ENCODE measurements at places on chromosomes 1 and 21.

DNA sequence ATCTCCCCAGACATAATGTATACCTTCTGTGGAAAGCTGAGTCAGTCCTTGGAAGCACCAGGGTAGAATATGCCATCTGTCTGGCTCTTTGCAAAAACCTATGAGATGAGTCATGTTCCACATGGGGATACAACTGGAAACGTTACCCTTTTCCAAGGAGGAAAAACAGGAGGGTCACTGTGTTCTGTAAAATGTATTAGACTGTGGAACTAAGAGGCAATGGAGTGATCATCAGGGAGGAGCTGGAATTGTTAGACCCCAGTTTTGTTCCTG is 16.1 kb upstream of the PSMD4 start:
- no peak for DNase-seq

DNA sequence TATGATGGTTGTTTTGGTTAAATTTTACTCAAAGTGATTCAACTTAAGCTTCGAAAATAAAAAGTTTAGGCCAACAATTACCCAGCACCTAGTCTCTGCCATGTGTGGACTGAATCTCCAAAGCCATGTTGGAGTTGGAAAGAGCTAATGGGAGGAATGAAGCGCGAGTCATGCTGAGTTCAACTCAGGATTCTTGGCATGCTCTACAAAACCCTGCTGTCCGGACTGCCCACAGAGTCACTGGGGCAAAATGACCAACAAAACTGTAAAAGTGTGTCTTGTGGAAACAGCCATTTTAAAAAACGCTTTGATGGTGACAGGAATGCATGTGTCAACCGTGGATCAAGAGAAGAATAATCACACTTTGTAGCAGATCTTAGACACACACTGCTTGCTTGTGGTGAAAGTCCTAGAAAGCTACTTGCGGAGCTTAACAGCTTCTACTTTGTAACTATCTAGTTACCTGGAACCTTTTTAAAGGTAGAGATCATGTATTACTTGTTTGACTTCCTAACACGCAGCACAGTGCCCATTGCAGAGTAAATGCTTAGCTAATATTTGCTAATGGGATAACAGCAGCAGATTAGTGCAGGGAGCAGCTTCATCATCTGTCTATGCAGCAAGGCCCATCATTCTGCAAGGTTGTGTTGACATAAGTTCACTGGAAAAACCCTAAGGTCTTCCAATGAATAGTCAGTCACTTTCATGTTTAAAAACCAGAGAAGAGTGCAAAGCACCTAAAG is 7.0 kb upstream of the GBP6 start:
- DNase-seq, result no peak

GRCh38 chr1:221712776-221713431 is 29.0 kb downstream of the DUSP10 start:
- peak; percentile 87 for DNase-seq

DNA sequence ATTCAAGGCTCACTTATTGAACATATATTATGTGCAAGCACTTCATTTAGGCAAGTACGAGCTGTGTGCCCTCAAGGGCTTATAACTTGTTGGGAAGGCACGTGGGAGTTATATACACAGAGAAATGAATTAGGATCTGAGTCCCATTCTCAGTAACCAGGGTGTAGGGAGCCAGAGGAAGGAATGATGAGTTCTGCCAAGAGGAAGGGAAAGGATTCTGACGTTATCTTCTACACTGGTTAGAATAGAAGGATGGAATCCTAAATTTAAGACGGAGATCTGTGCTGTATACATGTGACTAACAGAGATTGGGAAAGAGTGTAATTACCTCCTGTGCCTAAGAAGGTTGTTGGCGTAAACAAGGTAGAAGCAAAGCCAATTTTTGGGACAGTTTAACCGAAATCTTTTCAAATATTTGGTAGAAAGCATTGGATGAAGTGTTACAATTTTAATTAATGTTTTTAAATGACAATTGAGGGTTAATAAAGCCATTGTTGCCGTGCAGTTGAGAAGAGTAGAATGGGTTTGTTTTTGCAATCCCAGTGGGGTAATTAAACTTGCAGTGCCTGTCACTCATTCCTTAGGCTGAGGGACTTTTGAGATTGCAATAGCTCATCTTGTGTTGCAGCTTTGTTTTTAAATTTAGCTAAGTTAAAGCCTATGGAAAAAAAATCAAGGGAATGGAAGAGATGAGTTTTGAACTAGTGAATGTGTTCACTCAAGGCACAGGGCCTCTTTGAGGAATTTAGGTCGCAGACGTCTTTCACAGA is 177.2 kb downstream of the NFIA start:
- DNase-seq, result no peak

DNA sequence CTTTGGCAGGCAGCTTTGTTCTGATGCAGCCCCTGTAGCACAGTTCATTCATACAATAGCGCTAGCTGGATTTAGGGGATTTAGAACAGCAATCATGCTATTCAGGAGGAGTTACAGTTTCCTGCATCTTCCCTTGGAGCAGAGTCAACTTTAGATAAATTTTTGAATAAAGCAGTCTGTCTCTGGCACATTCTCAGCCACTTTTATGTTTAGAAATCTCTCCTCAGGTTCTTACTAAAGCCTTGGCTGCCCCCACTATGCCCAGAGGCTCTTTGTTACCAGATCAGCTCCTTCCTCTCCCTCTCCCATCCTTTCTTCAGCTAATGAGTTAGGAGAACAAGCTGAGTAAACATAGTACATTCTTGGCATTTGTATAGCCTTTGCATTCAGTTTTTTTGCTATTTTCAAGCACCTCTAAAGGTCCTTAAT is 17.0 kb upstream of the PIGC start:
- DNase-seq, result no peak

DNA sequence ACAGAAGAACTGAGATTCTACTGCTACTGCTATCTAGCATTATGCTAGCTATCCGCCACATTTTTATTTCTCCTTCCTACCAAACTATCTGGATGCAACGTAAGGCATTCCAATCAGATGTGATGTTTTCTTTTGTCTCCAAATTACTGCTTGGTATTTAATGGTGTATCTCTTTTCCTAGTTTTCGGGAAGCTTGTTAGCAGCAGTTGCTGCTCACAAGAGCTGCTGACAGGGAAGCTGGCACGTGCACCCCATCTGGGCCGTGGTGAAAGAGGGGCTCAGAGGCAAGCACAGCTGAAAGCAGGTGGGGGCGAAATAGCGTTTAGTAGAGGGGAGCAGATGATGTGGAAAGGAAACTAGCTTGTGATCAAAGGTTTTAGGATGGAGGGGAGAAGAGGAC is 57.3 kb downstream of the JAK1 start:
- DNase-seq, result no peak

DNA sequence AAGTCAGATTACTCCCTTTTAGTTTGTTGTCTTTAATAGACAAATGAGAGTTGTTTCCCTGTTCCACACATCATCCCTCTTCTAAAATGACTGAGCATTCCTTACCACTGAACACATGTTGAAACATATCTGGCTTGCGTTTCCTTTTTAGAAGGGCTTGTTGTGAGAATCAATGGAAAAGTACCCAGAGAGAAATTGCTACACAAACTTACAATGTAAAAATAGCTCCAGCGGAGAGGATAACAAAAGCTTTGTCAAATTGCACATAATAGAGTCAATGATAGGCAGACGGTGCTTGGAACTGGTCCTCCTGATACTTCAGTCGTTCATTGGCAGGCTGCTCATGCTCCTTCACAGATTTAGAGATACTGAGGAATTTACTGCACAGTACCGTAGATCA is 123.9 kb downstream of the CYYR1 start:
- DNase-seq, result no peak

DNA sequence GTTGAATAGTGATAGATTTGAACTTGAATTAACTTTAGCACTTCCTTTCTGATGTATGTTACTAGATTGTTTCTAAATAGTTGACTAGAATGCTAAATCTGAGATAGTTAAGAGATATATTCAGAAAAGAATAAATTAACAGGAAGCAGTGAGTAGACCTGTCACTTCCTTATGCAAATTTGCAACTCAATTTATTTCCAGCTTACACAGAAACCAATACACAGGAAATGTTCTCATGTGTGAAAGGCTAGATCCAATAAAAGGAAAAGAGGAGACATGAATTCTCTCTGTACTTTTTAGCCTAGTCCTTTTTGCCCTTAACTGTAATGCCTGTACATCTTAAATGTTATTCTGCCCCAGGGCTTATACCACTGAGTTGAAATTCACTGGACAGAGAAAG is 522.3 kb downstream of the COL11A1 start:
- DNase-seq, result no peak

- no peak for DNase-seq
Measured at GRCh38 chr1:47870480-47870879, 126.7 kb downstream of the TRABD2B start.

GRCh38 chr1:5890346-5891106 is 101.7 kb downstream of the NPHP4 start:
- DNase-seq, result no peak

DNA sequence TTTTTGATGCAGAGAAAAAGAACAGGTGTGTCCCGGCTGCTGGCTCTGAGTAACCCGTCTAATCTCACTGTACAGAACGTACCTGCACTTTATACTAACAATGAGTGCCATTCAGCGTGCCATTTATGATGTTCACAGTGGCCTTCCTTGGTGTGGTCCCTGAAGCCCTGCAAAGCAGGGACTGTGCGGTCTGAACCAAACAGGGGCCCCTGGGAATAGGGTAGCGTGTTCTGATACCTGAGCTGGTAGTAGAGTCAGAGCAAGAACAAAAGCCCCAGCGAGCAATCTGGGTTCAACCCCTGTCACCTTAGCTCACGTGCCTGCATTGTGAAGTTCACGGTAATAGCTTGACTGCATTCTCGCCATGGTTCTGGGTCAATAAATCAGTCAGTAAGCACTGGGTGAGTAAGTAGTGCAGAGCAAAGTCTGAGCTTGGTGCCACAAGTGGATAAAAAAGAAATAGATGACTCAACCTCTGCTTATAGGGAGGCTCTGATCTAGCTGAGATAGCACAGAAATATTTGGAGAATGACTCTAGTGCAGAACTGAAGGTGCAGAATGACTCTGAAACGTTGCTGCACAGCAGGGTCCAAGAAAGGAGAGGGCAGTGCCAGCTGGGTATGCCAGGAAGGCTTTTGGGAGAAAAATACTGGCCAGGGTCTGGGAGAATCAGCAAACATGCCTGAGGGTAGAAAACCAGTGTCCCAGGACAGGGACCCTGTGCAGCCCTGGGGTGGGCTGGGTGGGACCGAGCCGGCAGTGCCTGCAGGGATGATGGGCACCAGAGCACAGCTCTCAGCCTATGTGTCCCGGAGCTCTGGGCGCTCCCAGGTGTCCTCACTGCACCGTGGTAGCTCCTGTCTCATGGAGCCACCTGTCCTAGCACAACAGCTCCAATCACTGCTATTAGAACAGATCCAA is 125.9 kb downstream of the RHOU start:
- DNase-seq, result no peak

- DNase-seq, result no peak
Measured at GRCh38 chr1:35500439-35500838, 56.8 kb downstream of the KIAA0319L start.

DNA sequence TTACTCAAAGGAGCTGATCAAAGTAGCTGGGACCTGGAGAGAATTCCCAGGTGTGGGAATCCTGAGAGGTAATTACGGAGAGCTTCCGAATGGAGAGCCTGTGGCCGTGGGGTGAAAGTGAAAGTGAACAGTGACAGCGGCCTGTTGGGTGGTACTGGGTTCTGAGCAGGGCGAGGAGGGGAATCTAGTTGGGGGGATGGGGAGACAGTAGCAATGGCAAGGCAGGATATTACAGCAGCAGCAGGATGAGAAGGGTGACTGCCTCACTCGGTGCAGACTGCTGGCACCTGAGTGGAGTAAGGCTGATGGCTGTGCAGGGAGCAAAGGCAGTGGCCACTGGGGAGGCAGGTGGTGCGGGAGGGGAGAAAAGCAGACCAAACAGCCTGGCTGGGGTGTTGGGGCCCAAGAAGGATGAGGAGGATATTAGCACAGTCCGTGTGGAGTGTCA is 70.3 kb upstream of the PRDX6 start:
- DNase-seq, result no peak
